ENCODE measurements at places on chromosomes 4 and X. TPM values are rescaled to one million over a fixed set of nuclear protein-coding genes. Genes with fewer than 3 reads are reported as not detected.

The KLHL8 gene
- total RNA-seq: 17.5 TPM

GRCh38 chr4:150961566-150961965 lies 53.5 kb downstream of the LRBA start:
- ATAC-seq: no peak

DNA sequence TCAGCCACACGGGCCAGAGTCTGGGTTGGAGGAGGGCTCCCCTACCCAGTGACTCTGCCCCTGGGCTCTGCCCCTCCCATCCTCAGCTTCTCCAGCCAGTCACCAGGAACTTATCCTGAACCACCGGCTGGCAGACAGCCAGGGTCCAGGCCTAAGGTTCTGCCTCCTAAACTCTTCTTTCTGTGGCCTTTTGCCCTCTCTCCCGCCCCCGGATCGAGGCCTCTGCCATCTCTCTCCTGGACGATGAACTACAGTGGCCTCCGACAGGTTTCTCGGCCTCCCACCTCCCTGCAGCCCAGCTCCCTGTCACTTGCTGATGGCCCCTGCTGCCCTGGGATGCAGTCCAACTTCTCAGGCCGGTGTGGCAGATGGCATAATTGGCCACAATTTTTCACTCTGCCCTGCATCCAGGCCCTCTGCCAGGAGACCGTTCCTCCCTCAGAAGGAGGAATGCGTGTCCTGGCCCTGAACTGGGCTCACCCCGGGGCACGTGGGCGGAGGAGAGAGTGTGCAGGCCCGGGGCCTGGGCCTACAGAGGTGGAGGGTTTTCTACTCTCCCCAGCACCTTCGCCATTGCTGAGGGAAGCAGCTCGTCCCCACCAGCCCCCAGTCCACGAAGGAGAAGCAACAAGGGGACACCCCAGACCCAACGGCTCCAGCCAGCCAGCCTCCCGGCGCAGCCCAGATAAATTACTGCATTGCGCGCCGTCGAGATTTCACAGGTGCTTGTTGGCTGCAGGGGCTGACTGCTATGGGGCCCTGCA lies 81.9 kb upstream of the LRPAP1 start:
- ATAC-seq: peak; percentile 61

GRCh38 chrX:45750639-45751038 lies 550.0 kb upstream of the DIPK2B start:
- no peak for ATAC-seq
